ENCODE measurements at places on chromosomes 3 and 15.
A peak's percentile ranks its signal among the peaks of the same experiment; 100 is the strongest.

DNA sequence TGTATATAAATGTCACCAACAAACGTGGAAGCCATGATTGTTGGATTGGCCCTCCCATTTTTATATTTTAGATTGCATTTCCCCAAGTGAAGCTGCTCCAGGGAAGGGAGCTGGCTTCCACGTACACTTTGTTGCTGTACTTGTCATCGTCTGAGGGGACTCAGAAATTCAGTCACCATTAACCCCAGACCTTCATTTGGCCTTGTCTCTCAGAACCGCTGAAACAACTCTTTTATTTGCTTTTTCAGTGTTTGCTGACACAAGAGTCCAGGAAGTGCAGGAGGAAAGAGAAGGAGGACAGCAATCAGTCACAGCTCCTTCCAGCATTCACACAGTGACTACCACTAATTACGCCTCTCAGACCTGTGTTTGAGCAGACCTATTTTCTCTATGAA, 276.5 kb downstream of the TBL1XR1 start:
- no peak for DNase-seq

DNA sequence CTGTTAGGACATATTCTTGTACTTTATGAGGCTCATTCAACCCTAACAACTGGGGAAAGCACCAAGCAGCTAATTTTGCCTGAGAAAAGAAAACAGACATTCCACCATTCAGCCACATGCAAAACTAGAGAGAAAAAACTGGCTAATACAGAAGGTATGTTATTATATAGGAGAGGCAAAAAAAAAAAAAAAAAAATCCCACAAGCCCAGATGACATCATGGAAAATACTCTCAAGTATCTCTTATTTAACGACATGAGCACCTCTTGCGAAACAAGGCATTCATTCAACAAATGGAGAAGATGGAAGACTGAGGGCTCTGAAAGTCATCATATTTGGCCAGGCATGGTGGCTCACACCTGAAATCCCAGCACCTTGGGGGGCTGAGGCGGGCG, 61.5 kb downstream of the PRICKLE2 start:
- DNase-seq, result no peak

GRCh38 chr15:78671626-78672211, 30.7 kb upstream of the CHRNB4 start:
- DNase-seq, result peak; percentile 100

GRCh38 chr3:133548090-133548489, 25.4 kb upstream of the CDV3 start:
- DNase-seq, result no peak

- DNase-seq, result no peak
Observed at GRCh38 chr3:15164340-15164739, 41.7 kb upstream of the CAPN7 start.

DNA sequence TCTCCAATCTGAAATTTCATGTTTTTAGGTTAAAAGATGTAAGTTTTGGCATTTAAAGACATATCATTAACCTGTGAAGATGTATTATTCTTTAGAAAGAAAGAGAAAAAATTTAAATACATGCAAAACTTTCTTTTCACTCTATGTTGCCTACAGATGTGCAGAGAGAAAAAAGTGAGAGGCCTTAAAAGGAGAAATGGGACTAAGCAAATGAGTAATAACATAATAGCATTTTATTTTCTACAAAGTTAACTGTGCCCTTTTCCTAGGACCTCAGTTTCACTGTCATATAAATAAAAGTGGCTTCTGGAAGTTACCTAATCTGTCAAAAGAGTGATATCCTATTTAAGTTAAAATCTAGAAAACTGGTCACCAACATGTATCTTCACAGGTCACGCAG, 16.1 kb downstream of the DAZL start:
- DNase-seq, result no peak

- DNase-seq, result no peak
Observed at GRCh38 chr3:186708983-186709679, 8.0 kb upstream of the KNG1 start.

DNA sequence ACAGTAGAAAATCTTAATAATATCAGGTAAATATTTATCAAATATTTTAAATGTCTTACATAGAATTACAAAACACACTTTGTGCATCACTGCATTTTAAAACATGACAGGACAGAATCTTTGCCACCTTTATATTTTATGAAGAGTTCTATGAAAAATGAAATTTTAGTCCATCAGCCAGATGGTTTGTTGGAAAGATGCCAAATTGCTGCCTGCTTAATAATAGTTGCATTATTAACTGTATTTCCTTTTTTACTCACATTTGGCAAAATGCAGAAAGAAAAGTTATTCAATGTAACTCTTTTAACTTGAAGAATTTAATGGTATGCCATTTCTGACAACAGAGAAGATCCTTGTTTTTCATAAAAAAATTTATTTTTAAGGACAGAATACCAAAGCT, 1271.6 kb downstream of the NSUN3 start:
- no peak for DNase-seq

- DNase-seq, result no peak
Observed at GRCh38 chr15:57821826-57822225, 115.3 kb downstream of the POLR2M start.

DNA sequence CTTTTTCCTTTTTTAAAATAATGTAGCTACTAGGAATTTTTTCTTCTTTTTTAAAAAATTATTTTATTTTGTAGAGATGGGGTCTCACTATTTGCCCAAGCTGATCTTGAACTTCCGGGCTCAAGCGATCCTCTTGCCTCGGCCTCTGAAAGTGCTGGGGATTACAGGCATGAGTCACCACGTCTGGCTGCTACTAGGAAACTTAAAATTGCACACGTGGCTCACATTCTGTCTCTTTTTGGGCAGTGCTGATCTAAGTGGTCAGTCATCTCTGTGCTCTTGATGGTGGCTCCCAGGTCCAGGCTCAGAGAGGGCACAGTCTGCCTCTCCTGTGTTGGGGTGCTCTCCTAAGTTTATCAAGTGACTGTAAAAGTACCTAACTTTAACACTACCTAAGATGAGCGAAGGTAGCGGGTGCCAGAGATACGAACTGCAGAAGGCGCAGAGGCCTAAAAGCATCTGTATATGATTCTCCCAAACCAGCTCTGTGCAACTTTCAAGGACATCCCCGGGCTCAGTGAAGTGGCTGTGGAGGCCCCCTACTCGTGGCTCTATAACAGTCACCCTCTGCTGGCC, 52.9 kb upstream of the SEC13 start:
- no peak for DNase-seq

- DNase-seq, result no peak
Observed at GRCh38 chr15:28954466-28955159, 68.8 kb downstream of the APBA2 start.

GRCh38 chr3:40143283-40144090, 166.0 kb upstream of the EIF1B start:
- DNase-seq, result no peak

- no peak for DNase-seq
Observed at GRCh38 chr3:178915365-178915764, 156.2 kb downstream of the ZMAT3 start.

DNA sequence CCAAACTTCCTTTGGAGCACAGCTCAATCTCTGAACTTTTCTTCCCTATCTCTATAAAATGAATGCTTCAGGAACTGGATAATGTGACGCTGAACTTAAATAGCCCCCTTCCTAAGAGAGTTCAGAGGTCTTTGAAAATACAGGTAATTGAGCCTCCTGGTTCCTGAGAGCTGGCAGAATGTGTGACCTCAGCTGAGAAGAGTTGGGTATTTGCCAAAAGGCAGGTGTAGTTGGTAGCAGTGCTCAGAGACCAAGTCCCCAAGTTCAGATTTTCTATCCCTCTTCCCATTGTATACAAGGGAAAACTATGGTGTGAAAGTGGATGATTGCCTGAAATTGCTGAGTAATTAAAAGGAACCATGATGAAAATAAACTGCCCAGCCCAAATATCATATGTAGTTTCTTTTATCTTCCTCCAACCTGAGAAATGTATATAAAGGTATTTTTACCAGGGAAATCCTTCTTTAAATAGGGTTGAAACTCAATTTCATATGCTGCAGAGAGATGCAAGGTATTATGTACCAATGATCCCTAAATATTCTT, 154.6 kb upstream of the ICE2 start:
- DNase-seq, result no peak

DNA sequence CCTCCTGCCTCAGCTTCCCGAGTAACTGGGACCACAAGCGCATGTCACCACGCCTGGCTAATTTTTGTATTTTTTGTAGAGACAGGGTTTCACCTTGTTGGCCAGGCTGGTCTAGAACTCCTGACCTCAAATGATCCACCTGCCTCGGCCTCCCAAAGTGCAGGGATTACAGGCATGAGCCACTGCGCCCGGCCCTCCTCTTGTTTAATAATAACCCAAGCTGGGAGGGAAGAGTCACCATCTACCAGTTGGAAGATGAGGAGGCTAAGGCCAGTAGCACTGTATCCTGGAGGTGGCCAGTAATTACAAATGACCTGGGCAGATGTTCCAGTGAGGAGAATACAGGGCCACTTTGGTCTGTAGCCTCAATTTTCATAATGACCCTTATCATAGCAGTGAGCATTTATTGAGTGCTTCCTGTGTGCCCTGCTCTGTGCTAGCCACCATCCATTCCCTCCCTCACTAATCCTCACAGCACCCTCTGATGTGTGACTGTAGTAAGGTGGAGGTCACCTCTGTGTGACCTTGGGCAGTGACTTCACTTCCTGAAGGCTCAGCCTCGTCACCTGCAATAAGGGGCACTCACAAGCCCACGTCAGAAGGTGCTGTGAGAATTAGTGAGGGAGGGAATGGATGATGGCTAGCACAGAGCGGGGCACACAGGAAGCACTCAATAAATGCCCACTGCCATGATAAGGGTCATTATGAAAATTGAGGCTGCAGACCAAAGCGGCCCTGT, 64.2 kb downstream of the ABTB1 start:
- DNase-seq, result no peak

Data from NCI-H524 treated with DMSO at 0.1 percent for 48 hours (cell line).